Transverse colon (tissue), 4 donors: ENCODE measurements at places on chromosomes 1 and 21. TPM values are rescaled to one million over a fixed set of nuclear protein-coding genes. Genes with fewer than 3 reads are reported as not detected.

The NOS1AP gene
- total RNA-seq = 11.4 TPM

DNA sequence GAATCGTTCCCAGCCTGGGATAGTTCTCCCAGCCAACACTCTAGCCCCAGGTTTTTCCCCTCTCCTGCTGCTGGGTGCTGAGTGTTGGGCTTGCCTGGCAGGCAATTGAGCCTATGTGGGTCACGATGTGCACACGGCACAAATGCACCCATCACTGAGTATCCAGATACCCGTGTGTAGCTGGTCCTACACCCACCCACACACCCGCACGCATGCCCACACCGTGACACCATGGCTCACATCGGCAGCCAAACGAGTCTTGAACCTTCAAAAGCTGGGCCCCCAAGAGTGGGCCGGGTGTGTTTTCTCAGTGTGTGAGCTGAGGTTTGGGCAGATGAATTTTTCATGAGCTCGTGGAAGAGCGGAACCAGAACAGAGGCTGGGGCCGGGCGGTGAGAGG is 188.5 kb downstream of the GRIK3 start:
- no peaks in the 10 kb centered on the region for H3K4me1 ChIP-seq
- no peak for DNase-seq
- no peaks in the 10 kb centered on the region for H3K36me3 ChIP-seq
- H3K27ac ChIP-seq = no peak overlapping the region
- H3K4me3 ChIP-seq = no peak overlapping the region

- no peaks in the 10 kb centered on the region for H3K4me1 ChIP-seq
- H3K27me3 ChIP-seq = no peaks in the 10 kb centered on the region
- H3K27ac ChIP-seq = no peak overlapping the region
- H3K36me3 ChIP-seq = no peaks in the 10 kb centered on the region
Measured at GRCh38 chr1:68782890-68783289, 286.0 kb upstream of the DEPDC1 start.

DNA sequence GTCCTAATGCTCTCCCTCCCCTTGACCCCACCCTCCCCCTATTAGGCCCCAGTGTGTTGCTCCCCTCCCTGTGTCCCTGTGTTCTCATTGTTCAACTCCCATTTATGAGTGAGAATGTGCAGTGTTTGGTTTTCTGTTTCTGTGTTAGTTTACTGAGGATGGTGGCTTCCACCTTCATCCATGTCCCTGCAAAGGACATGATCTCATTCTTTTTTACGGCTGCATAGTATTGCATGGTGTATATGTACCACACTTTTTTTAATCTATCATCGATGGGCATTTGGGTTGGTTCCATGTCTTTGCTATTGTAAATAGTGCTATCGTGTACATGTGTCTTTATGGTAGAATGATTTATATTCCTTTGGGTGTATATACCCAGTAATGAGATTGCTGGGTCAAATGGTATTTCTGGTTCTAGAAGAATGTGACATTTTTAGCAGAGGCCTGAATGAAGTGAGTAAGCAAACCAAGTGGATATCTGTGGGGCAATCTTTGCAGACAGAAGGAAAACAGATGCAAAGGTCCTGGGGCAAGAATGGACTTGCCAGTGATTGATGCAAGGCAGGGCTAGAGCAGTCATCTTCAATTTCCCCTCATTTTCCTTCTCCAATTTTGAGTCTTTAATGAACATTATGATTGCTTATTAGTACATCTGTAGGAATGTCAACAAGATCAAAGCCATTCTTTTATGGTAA is 50.2 kb downstream of the UBE4B start:
- H3K4me3 ChIP-seq = no peak overlapping the region
- no peaks in the 10 kb centered on the region for H3K36me3 ChIP-seq
- H3K4me1 ChIP-seq = no peaks in the 10 kb centered on the region
- no peak for DNase-seq

DNA sequence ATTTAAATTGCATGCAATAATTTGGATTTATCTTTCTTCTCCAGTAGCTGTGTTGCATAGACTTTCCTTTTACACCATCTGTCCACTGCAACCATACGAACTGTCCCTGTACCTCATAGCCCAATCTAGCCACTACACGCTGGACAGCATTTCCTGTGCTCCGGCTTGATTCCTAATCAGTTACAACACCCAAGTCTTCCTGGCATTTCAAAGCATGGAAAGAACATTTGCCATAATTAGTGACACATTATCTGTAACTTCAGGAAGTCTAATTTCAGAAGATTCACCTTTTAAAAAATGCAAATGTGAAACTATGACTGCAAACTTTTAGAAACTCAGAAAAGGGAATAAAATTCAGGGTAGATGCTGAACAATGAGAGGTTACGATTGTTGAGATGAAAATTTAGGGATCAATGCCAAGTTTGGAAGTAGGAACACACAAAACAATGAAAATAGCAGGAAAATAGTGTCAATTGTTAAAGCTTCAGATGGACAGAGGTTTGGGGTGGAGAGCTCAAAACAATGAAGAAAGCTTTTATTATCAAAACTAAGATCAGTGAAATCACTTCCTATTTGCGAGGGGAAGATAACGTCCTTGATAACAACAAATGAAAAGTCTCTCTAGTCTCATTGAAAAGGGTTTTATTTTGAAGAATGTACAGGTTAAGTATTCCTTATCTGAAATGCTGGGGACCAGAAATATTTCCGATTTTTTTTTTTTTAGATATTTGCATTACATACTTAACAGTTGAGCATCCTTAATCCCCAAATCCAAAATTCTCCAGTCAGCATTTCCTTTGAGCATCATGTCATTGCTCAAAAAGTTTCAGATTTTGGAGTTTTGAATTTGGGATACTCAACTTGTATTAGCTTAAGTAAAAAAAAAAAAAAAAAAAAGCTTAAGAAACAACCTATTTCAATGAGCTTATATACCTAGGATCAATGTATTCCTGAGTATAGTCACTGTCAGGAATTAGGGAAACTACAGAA is 107.3 kb downstream of the FNBP1L start:
- peaks cover 38% of the 10 kb centered on the region for H3K4me1 ChIP-seq
- peak overlapping the region; percentile 74 for H3K27ac ChIP-seq
- no peaks in the 10 kb centered on the region for H3K36me3 ChIP-seq
- no peaks in the 10 kb centered on the region for H3K27me3 ChIP-seq
- DNase-seq = no peak

GRCh38 chr1:89270423-89270822 is 2.2 kb downstream of the GBP5 start:
- H3K36me3 ChIP-seq = no peaks in the 10 kb centered on the region
- no peak for DNase-seq
- H3K27ac ChIP-seq = no peak overlapping the region
- H3K27me3 ChIP-seq = no peaks in the 10 kb centered on the region
- no peak overlapping the region for H3K4me3 ChIP-seq
- H3K4me1 ChIP-seq = peaks cover 14% of the 10 kb centered on the region

The PLA2G2F gene
- not detected for total RNA-seq

- H3K27me3 ChIP-seq = no peaks in the 10 kb centered on the region
- peak; percentile 28 for DNase-seq
- peaks cover 50% of the 10 kb centered on the region for H3K4me1 ChIP-seq
- no peaks in the 10 kb centered on the region for H3K36me3 ChIP-seq
- no peak overlapping the region for H3K4me3 ChIP-seq
Measured at GRCh38 chr1:8663915-8664329, 153.5 kb downstream of the RERE start.

DNA sequence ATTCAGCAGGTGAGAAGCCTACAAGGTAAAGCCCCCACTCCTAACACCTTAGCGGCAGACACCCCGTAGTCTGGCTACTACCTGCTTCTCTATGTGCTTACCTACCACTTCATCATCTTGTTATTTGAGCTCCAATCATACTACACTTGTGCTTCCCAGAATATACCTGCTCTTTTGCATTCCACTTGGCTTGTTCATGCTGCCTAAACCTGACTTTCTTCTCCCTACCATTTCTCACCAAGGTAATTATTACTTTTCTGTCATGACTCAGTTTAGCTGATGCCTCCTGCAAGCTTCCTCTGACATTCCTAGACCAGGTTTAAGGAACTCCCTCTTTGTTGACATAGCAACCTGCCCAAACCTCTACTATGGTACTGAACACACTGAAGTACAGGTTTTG is 495.6 kb upstream of the C1orf87 start:
- no peaks in the 10 kb centered on the region for H3K27me3 ChIP-seq
- H3K27ac ChIP-seq = no peak overlapping the region
- no peaks in the 10 kb centered on the region for H3K36me3 ChIP-seq
- DNase-seq = no peak
- no peaks in the 10 kb centered on the region for H3K4me1 ChIP-seq

DNA sequence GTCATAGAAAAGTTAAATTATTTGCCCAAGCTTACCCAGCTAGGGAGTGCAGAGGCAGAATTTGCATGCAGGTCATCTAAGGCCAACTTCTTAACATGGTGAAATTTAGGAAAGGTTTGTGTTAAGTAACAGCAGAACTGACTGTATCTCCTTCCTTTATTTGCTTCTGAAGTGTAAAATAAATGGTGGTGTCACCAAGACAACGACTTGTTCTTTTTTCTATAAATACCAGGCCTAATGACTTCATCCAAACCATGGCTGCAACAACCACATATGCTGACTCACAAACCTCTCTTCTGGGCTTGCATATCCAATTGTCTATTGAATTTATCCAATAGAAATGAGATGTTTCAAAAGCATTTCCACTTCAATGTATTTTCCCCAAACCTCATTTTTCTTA is 19.1 kb downstream of the COL24A1 start:
- no peaks in the 10 kb centered on the region for H3K36me3 ChIP-seq
- H3K4me3 ChIP-seq = no peak overlapping the region
- H3K27me3 ChIP-seq = no peaks in the 10 kb centered on the region
- no peak overlapping the region for H3K27ac ChIP-seq
- H3K4me1 ChIP-seq = no peaks in the 10 kb centered on the region

The IGSF5 gene
- not detected for total RNA-seq

The CR1 gene
- total RNA-seq = 12.0 TPM

The TNFRSF4 gene
- 0.55 TPM for total RNA-seq

GRCh38 chr1:226293553-226293920 is 15.4 kb downstream of the LIN9 start:
- no peak overlapping the region for H3K4me3 ChIP-seq
- no peaks in the 10 kb centered on the region for H3K27me3 ChIP-seq
- H3K4me1 ChIP-seq = no peaks in the 10 kb centered on the region
- DNase-seq = peak; percentile 43

The NCAM2 gene
- 1.6 TPM for total RNA-seq

DNA sequence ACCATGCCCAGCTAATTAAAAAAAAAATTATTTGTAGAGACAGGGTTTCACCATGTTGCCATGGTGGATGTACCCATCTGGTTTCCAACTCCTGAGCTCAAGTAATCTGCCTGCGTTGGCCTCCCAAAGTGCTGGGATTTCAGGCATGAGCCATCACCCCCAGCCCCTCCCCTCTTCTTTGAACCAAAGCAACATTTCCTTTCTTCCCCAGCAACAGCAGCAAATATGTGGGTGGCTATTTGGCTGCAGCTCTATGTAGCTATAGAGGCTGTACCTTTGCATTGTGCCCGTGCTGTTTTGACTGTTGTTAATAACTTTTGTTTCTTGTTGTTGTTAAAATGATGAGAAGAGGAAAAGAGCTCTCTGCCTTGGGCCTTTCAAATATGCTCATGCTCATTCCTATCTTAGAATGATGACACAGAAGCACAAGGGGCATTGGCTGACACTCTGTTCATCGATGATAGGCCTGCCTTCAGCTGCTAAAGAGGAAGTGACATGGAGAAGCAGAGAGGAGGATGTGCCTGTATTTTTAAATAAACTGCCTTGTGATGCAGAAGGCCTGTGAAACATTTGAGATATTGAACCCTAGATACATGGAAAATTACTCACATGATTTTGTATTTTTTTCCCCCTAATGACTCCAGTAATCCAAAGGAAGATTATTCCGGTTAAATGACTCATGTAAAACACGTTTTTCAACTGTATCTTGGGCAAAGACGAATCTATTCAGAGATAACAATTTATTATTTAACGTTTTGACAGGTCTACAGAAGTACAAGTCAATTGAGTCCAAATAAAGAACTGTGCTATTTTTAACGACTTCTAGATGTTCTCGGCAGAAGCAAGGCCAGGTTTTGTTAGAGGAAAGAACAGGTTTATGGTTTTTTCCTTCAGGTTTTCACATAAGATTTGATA is 20.5 kb upstream of the XPR1 start:
- no peaks in the 10 kb centered on the region for H3K36me3 ChIP-seq
- no peak overlapping the region for H3K27ac ChIP-seq
- H3K27me3 ChIP-seq = no peaks in the 10 kb centered on the region
- H3K4me1 ChIP-seq = no peaks in the 10 kb centered on the region

GRCh38 chr1:231836227-231836893 is 209.8 kb downstream of the DISC1 start:
- H3K4me1 ChIP-seq = no peaks in the 10 kb centered on the region
- DNase-seq = no peak

- no peaks in the 10 kb centered on the region for H3K27me3 ChIP-seq
- H3K27ac ChIP-seq = peak overlapping the region; percentile 75
- peaks cover 3% of the 10 kb centered on the region for H3K4me1 ChIP-seq
- no peaks in the 10 kb centered on the region for H3K36me3 ChIP-seq
- DNase-seq = no peak
Measured at GRCh38 chr21:42384156-42384945, 11.5 kb downstream of the TMPRSS3 start.

- H3K27ac ChIP-seq = peak overlapping the region; percentile 79
- peaks cover 59% of the 10 kb centered on the region for H3K4me1 ChIP-seq
- H3K27me3 ChIP-seq = no peaks in the 10 kb centered on the region
Measured at GRCh38 chr1:93616996-93617669, 64.5 kb downstream of the BCAR3 start.

The NTNG1 gene
- total RNA-seq = 1.8 TPM

The CNN3 gene
- total RNA-seq = 22.4 TPM

DNA sequence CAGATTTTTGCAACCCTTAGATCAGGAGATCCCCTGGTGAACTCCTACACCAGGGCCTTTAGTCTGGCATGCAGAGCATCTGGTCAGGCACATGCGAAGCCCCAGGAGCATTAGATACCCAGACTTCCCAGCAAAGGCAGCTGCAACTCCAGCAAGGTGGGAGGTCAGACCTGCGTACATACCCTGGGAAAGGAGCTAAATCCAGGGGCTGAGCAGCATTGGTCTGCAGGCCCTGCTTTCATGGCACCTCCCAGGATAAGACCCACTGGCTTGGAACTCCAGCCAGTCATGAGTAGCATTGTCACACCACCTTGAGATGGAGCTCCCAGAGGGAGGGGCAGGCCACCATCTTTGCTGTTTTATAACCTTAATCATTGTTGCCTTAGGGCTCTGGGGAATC is 92.3 kb downstream of the KCNT2 start:
- H3K36me3 ChIP-seq = no peaks in the 10 kb centered on the region
- H3K4me3 ChIP-seq = no peak overlapping the region
- H3K27me3 ChIP-seq = no peaks in the 10 kb centered on the region
- H3K27ac ChIP-seq = no peak overlapping the region
- H3K4me1 ChIP-seq = no peaks in the 10 kb centered on the region

The PLA2G2D gene
- 0.16 TPM for total RNA-seq

GRCh38 chr21:45972716-45973474 is 8.7 kb upstream of the COL6A1 start:
- DNase-seq = peak; percentile 52
- peak overlapping the region; percentile 57 for H3K4me3 ChIP-seq
- H3K36me3 ChIP-seq = no peaks in the 10 kb centered on the region
- H3K27me3 ChIP-seq = peaks cover 56% of the 10 kb centered on the region
- H3K4me1 ChIP-seq = peaks cover 45% of the 10 kb centered on the region
- H3K27ac ChIP-seq = peak overlapping the region; percentile 93

The MAN1C1 gene
- 4.1 TPM for total RNA-seq

The KLF17 gene
- not detected for total RNA-seq

- peaks cover 23% of the 10 kb centered on the region for H3K27me3 ChIP-seq
- H3K4me1 ChIP-seq = no peaks in the 10 kb centered on the region
- no peak overlapping the region for H3K27ac ChIP-seq
- no peak for DNase-seq
- no peak overlapping the region for H3K4me3 ChIP-seq
Measured at GRCh38 chr21:44555200-44555875, 3.3 kb downstream of the KRTAP10-3 start.

- no peak overlapping the region for H3K27ac ChIP-seq
- H3K36me3 ChIP-seq = no peaks in the 10 kb centered on the region
- H3K27me3 ChIP-seq = no peaks in the 10 kb centered on the region
- no peaks in the 10 kb centered on the region for H3K4me1 ChIP-seq
- DNase-seq = no peak
- no peak overlapping the region for H3K4me3 ChIP-seq
Measured at GRCh38 chr1:209406168-209406567, 177.3 kb upstream of the CAMK1G start.

The BSND gene
- not detected for total RNA-seq
